Colonic mucosa (tissue), 4 donors: ENCODE measurements at places on chromosomes 12 and 14. TPM values are rescaled to one million over a fixed set of nuclear protein-coding genes. Genes with fewer than 3 reads are reported as not detected.

Gene SUOX
- total RNA-seq = 35.8 TPM

Gene IGF1
- total RNA-seq = 1.6 TPM

Gene SSPN
- 8.5 TPM for total RNA-seq

Gene MBD6
- total RNA-seq = 133 TPM

Gene NT5DC3
- total RNA-seq = 10.0 TPM

Gene SERPINA12
- not detected for total RNA-seq

Gene ACRBP
- 1.9 TPM for total RNA-seq

Gene SLC6A13
- total RNA-seq = not detected

Gene CAPRIN2
- 6.1 TPM for total RNA-seq

Gene JPH4
- total RNA-seq = 0.30 TPM

Gene TRMT5
- total RNA-seq = 10.0 TPM

Gene NRIP2
- 0.49 TPM for total RNA-seq

Gene NCKAP5L
- 4.1 TPM for total RNA-seq

Gene CLEC14A
- 4.4 TPM for total RNA-seq

Gene SYT10
- 0.15 TPM for total RNA-seq

Gene B3GNT4
- 1.7 TPM for total RNA-seq

Gene OR4E2
- total RNA-seq = not detected

Gene ZBTB42
- total RNA-seq = 7.0 TPM

Gene NELL2
- total RNA-seq = 2.1 TPM

Gene SMIM41
- total RNA-seq = 0.30 TPM

Gene NOS1
- total RNA-seq = 1.9 TPM

Gene TEDC1
- total RNA-seq = 15.0 TPM

Gene SLC6A15
- 1.1 TPM for total RNA-seq

Gene EID3
- 2.5 TPM for total RNA-seq

Gene TPPP2
- total RNA-seq = not detected

Gene MYH7
- total RNA-seq = not detected

Gene OSGEP
- total RNA-seq = 42.0 TPM

Gene FOXG1
- total RNA-seq = not detected

Gene SLC8A3
- 0.40 TPM for total RNA-seq

Gene CD69
- 1.4 TPM for total RNA-seq
